Activated naive CD8-positive, alpha-beta T cell treated with anti-CD3 and anti-CD28 coated beads for 36 hours (primary cell): ENCODE measurements at places on chromosomes 7 and 10.

DNA sequence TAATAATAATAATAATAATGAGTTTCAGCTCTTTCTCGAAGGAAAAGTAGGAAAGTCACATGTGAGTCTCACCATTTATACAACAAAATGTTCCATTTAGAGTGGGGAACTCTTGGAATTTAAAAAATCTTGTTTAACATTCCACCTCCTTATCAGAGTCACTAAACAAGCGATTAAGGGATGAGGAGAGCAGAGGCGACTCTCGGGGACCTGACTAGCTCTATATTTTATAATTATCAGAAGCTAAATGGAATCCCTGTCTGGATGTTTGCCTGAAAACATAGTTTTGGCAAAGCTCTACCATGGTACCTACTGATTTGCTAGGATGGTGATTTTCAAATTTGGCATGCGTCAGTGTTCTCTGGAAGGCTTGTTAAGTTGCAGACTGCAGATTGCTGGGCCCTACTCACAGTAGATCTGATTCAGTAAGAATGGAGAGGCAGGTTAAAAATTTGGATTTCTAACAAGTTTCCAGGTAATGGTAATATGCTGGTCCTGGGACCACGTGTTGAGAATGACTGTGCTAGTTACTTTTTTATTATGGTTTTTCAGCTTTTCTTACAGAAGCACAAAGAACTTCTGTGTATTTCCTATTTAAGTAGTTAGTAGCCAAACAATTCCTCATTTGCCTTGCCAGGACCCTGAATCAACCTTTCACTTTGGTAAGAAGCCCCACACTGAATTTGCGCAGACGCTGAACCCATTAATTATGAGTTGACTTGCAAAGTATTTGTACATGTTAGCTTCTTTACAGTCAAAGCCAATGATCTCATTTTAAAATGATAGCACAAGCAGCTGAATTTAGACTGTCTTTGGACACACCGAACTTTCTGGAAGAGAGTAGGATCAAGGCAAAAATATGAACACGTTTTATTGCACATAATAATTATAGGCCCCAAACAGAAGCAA is 39.5 kb downstream of the CPED1 start:
- DNase-seq: no peak

DNA sequence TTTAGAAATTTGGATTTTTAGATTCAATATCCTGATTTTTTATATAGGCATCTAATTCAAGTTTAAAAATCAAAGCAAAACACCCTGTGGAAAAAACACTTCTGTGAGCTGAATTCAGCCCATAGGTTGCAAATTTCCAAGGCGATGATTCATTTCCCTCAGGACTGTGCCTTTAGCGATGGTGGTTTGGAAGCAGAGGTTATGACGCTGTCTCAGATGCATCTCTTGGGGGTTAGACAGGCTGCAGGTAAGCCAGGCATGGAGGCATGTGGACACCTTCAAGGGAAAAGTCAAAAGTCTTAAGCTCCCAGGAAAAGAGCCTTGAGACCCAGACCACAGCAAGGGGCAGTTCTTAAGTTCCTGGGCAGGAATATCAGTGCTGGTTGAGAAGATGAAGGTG is 9.5 kb upstream of the FRA10AC1 start:
- DNase-seq: no peak

GRCh38 chr7:118502235-118502634 is 277.7 kb downstream of the ANKRD7 start:
- no peak for DNase-seq

- no peak for DNase-seq
These were observed 47.8 kb upstream of the TMEM213 start for GRCh38 chr7:138749960-138750359.

- DNase-seq: no peak
These were observed 343.6 kb upstream of the MGMT start for GRCh38 chr10:129123428-129123827.

- no peak for DNase-seq
These were observed 36.1 kb downstream of the ADGRA1 start for GRCh38 chr10:133123746-133124356.

DNA sequence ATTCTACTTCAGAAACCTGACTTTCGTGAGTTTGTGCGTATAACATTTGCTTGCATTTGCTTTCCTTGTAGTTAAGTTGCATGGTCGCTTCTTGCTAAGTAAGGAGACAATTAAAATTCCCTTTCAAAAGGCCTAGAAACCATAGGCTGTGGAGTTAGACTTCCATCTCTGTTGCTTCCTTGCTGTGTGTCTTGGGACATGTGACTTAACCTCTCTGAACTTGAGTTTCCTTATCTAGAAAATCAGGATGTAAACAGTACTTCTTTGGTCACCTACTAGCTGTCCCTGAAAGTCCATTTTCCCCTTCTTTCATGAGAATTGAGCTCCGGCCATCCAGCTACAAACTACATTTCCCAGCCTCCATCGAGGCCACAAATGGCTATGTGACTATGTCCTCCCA is 89.2 kb downstream of the ITIH5 start:
- DNase-seq: no peak

DNA sequence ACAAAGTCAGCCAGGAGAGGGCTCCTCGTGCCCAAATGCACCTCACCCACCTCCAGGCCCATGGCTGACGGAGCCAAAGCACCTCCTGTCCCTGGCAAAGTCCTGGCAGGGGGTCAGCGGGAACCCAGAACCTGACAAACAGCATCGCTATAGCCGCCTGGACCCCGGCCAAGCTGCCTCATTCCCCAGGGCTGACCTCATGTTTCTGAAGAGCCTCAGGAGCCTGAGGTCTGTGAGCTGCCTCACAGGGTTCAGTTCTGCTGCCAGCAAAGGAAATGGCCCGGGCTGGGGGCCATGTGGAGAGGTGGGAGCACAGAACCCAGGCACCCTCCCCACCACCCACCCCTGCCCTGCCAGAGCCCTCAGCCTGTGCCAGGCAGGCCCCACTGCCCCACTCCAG is 4.2 kb upstream of the NANOS1 start:
- DNase-seq: no peak
